ENCODE measurements at places on chromosomes 16 and 17. TPM values are rescaled to one million over a fixed set of nuclear protein-coding genes. Genes with fewer than 3 reads are reported as not detected.

The CA10 gene
- total RNA-seq: 0.37 TPM

DNA sequence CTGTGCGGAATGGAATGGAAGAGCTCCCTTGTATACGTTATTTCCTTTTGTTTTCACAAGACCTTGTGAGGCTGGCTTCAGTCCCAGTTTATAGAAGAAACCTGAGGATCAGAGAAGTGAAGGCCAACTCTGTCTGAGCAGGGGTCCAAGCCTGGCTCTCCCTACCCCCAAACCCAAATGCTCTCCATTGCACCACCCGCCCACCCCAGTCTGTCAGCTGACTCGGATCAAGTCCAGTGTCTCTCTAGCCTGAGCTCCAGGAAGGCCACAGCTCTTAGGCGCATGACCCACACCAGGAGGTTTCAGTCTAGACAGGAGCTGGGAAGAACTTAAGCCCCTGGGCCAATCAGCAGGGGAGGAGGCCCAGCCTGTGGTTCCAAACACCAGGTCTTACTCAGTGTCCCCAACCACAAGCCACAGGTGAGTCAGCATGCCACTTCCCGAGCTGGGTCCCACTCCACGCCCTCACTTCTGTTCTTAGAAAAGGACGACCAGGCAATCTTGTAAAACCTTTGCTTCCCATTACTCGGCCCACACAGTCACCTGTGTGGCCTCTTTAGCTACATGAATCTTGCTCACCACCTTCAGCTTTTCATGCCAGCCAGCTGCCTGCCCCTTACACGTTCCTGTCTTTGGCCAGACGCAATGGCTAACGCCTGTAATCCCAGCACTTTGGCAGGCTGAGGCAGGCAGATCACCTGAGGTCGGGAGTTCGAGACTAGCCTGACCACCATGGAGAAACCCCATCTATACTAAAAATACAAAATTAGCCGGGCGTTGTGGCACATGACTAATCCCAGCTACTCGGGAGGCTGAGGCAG lies 27.8 kb downstream of the TK2 start:
- H3K27ac ChIP-seq: no peak overlapping the region
- H3K4me3 ChIP-seq: no peak overlapping the region
- no peaks in the 10 kb centered on the region for H3K4me1 ChIP-seq
- no peaks in the 10 kb centered on the region for H3K27me3 ChIP-seq

- H3K36me3 ChIP-seq: no peaks in the 10 kb centered on the region
- no peak for DNase-seq
- H3K4me3 ChIP-seq: no peak overlapping the region
These were observed 599.6 kb downstream of the TMEM114 start for GRCh38 chr16:7990626-7991260.

GRCh38 chr17:10117581-10118001 lies 80.8 kb downstream of the GAS7 start:
- H3K4me1 ChIP-seq: peaks cover 10% of the 10 kb centered on the region
- no peak for DNase-seq

The TBX4 gene
- not detected for total RNA-seq

GRCh38 chr16:86961171-86961601 lies 356.0 kb downstream of the C16orf95 start:
- no peak overlapping the region for H3K4me3 ChIP-seq
- no peak for DNase-seq
- no peaks in the 10 kb centered on the region for H3K36me3 ChIP-seq
- no peaks in the 10 kb centered on the region for H3K4me1 ChIP-seq

- no peak overlapping the region for H3K4me3 ChIP-seq
- no peak overlapping the region for H3K27ac ChIP-seq
- peaks cover 37% of the 10 kb centered on the region for H3K36me3 ChIP-seq
- no peaks in the 10 kb centered on the region for H3K4me1 ChIP-seq
These were observed 17.8 kb upstream of the CRK start for GRCh38 chr17:1473841-1474240.

- peak; percentile 96 for DNase-seq
- H3K4me1 ChIP-seq: peaks cover 4% of the 10 kb centered on the region
- no peaks in the 10 kb centered on the region for H3K36me3 ChIP-seq
- H3K27ac ChIP-seq: no peak overlapping the region
These were observed 1.9 kb upstream of the YBX2 start for GRCh38 chr17:7296189-7296861.

DNA sequence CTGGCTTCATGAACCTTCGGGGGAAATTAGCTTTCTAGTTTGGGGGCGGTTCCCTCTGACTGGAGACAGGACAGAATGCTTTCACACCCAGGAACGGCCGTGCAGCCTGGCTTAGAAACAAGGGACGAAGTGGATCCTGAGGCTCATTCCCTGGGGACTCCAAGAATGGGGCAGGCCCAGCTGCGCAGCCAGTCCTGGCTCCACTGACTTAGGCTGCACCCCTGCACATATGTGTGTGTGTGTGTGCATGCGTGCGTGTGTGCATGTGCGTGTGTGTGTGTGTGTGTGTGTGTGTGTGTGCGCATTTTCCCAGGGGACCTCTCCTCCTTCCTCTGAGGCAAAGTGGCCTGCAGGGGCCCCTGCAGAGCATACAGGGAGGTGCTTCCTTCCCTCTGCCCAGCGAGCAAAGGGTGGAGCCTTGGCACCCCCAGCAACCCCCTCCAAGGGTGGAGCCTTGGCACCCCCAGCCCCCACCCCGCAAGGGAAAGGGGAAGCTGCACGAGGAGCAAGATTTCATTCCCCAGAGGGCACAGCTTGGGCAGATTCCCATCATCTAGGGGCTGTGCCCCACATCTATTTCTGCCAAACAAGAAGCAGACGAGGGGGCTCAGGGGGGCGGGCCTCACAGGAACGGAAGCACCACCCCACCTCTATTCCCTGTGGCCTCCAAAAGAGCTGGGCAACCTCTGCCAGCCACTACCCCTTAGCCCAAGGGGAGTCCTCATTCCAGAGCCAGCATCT lies 97.6 kb upstream of the CBX4 start:
- no peak overlapping the region for H3K27ac ChIP-seq
- no peak overlapping the region for H3K4me3 ChIP-seq
- peaks cover 3% of the 10 kb centered on the region for H3K4me1 ChIP-seq
- peaks cover 27% of the 10 kb centered on the region for H3K36me3 ChIP-seq
- H3K27me3 ChIP-seq: no peaks in the 10 kb centered on the region

GRCh38 chr17:740240-741017 lies 8.0 kb downstream of the TLCD3A start:
- H3K4me1 ChIP-seq: no peaks in the 10 kb centered on the region
- H3K4me3 ChIP-seq: no peak overlapping the region
- no peak overlapping the region for H3K27ac ChIP-seq
- no peak for DNase-seq
- H3K36me3 ChIP-seq: peaks cover 39% of the 10 kb centered on the region

The METTL9 gene
- 108 TPM for total RNA-seq

Data from H9 (cell line).